Stimulated activated naive CD4-positive, alpha-beta T cell treated with Interleukin-2 at 50 U/mL for 16 hours (primary cell): ENCODE measurements at places on chromosomes 4 and X.

- DNase-seq = no peak
Measured at GRCh38 chr4:139963708-139964107, 190.3 kb downstream of the MAML3 start.

DNA sequence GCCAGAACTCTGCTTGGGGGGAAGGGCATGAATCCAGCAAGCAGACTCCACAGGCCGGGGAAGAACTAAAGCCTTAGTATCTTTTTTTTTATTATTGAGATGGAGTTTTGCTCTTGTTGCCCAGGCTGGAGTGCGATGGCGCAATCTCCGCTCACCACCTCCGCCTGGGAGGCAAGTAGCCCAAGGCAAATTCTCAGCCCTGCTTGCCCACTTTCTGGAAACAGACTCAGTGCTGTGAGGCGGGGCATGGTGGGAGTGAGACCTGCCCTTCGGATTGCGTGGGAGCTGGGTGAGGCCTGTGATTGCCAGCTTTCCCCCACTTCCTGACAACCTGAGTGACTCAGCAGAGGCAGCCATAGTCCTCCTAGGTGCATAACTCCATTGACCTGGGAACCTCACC, 348.8 kb downstream of the GASK1B start:
- DNase-seq = no peak

- no peak for DNase-seq
Measured at GRCh38 chrX:136692271-136692670, 44.3 kb downstream of the CD40LG start.

DNA sequence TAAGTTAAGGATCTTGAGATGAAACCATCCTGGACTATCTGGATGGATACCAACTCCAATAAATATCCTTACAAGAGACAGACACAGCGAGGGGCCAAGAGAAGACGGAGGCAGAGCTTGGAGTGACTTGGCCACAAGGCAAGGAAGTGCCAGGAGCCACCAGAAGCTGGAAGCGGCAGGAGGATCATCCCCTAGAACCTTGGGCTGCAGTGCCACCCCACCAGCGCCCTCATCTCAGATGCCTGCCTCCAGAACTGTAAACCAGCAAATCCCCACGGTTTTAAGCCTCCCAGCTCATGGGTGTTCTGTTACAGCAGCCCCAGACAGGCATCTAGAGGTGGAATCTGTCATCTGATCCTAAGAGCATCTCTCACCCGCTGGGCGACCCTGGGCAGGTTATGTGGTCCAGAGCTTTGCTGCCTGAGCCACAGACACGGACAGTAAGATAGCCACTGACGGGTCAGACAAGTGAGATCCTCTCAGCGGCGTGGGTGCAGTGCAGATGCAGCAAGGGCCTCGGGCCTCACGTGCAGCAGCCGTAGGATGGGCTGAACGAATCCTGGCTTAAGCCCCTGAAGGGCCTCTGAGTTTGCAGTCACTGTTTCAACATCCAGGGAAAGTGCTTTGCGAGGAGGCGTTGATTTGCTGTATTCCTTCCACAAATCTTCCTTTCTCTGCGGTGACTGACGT, 25.1 kb upstream of the MXD4 start:
- no peak for DNase-seq

DNA sequence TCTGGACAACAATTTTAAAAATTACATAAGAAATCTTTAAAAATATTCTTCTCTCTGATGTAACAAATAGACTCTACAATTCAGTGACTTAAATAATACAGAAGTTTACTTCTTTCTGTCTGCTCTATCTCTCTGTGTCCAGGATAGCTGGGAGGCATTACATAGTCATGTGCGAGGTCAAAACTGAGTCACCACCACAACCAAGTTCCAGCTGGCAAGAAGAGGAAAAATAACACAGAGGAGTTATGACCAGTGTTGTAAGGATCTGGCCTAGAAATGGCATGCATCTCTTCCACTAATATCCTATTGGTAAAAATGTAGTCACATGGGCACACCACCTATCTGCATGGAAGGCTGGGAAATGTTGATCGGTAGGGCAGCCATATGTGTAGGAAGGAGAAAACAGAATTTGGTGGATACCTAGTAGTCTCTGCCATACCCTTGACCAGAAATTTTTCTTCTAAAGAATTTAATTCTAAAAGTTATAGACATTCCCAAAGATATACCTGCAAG, 39.4 kb upstream of the WDFY3 start:
- DNase-seq = no peak

GRCh38 chrX:21408788-21409187, 34.6 kb downstream of the CNKSR2 start:
- no peak for DNase-seq

GRCh38 chr4:54096295-54096962, 3.5 kb upstream of the GSX2 start:
- no peak for DNase-seq

DNA sequence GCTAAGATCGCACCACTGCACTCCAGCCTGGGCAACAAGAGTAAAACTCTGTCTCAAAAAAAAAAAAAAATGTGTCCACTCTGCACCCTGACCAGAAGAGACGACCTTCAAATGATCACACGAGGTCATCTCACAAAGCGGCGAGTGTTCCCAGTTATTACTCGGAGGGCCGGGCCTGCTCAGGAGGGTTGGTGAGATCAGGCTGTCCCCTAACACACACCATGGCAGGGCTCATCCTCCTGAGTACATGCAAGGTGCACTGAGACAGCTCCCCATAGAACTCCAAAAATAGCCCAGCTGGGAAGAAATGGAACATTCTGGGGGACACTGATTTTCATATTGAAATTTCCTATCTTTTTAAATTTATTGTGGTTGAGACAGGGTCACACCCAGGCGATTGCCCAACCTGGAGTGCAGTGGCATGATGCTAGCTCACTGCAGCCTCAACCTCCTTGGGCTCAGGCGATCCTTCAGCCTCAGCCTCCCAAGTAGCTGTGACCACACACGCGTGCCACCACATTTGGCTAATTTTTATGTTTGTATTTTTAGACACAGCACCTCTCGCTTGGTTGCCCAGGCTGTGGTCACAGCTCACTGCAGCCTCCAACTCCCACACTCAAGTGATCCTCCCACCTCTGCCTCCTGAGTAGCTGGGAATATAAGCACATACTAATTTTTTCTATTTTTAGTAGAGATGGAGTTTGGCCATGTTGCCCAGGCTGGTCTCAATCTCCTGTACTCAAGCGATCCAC, 51.5 kb downstream of the DHRSX start:
- DNase-seq = no peak

DNA sequence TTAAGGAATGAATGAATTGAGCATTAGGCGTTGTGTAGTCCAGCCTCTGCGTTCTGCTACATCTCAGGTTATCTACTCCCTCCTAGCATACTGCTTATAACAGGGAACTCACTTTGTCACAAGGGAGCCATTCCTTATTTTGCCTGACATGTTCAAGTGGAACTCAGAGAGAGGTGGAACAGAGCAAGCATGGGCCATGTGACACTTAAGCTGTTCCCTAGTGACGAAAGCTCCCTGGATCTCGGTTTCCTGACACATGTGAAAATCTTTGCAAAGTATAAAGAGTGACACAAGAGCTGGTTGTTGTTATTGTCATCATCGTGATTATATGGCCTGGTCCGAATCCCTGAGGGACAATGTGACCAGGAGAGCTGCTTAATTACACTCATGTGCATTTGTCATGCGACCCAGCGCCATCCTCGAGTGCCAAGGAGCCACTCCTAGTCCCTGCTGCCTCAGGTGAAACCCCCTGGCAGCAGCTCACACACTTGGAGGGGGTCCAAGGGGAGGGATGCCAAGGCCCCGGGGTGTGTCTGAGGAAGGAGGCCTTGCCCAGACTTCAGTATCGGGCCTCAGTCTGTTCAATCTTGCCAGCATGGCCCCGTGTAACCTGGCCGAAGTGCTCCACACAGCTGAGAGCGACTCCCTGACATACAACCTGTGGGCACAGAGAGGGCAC, 98.5 kb upstream of the MAP3K15 start:
- no peak for DNase-seq

- DNase-seq = no peak
Measured at GRCh38 chr4:43456383-43456782, 563.9 kb downstream of the GRXCR1 start.

GRCh38 chr4:61273233-61273632, 73.1 kb downstream of the ADGRL3 start:
- DNase-seq = no peak

DNA sequence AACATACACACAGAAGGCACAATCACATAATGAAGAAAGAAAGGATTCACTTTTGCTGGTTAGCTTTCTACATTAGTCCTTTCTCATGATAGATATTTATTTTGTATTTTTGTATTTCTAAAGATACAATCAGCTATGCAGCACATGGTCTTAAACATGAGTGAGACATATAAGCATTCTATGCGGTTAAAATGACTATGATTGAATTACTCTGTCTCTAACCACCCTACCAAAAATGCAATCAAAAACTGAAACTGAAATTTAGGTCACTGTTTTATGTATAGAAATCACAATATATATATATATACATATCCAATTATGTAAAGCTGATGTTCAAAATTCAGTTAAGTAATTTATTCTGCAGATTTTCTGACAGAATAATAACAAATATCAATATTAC, 21.9 kb downstream of the CXXC4 start:
- DNase-seq = no peak

DNA sequence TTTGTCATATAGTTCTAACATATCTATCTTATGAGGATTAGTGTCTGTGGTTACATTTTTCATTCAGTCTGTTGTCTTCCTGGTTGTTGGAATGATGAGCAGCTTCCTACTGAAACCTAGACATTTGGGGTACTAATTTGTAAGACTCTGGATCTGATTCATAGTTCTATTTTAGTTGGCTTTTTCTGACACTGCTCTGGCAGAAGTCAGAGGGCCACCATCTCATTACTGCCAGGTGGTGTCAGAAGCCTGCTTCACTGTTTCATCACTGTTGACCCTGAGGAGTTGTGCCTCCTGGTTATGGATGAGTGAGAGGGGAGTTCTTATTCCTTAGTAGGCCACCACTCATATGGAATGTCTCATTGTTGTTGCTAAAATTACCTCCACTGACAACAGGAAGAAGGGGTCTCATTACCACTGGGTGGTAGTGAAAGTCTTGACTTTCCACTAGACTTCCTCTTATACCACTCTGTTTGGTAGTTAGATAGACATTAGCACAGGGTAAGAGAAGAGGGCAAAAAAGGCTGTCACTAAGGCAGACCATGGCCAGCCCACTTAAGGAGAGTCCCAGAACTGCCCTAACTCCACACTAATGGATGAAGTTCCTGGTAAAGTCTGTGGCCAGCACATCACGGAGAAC, 395.2 kb downstream of the SPOCK3 start:
- no peak for DNase-seq

DNA sequence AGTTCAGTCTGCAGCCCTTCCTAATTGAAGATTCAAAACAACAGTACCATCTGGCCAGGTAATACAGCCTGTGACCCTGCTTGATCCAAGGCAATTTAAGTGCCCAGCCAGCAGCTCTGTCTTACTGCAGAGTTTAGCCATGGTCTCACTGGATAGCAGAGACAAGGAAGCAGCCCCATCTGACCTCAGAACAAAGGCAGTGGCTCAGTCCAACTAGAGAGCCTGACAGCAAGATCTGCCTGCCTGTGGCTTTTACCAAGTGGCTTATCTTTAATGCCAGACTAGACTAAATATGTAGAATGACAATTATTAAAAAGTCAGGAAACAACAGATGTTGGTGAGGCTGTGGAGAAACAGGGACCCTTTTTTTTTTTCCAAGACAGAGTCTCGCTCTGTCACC, 293.4 kb downstream of the DTHD1 start:
- DNase-seq = no peak

- DNase-seq = no peak
Measured at GRCh38 chr4:5921101-5921980, 28.5 kb upstream of the CRMP1 start.

GRCh38 chr4:66688674-66689073, 856.6 kb downstream of the CENPC start:
- no peak for DNase-seq

DNA sequence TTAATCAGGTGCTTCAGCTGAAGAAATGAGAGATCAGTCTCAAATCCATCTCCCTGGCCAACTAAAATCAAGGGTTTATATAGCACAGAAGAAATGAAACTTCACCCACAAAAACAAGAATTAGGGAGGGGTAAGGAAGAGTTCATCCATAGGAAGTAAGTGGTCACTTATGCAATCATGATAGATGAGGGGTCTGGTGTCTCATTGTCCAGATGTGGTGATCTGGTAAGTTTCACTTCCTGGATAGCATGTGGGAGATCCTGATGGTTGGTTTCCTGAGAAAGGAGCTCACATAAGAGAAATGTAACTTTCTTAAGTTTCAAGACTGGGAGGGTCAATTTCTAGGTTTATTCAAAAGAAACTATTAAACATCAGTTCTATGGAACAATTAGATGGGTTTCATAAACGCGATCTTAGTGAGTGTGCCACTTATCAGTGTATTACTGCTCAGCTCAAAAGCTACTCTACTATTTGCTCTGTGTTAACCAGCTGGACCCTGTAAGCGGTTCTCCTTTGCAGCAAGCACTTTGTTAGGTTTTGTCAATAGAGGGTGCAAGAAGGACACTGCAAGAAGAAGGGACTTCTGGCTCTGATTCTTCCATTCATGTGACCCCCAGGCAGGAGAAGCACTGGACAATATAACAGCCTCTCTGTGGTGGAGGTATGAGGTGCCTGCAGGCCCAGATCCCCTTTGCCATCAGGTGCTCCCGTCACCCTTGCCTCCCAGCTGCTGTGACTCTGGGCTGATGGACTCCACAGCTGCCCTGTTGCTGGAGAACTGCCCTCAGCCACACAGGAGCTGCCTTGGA, 35.4 kb upstream of the HPSE start:
- no peak for DNase-seq

GRCh38 chr4:76060506-76060905, 14.0 kb upstream of the ART3 start:
- DNase-seq = no peak

- no peak for DNase-seq
Measured at GRCh38 chrX:2498781-2499302, 1.9 kb downstream of the DHRSX start.

DNA sequence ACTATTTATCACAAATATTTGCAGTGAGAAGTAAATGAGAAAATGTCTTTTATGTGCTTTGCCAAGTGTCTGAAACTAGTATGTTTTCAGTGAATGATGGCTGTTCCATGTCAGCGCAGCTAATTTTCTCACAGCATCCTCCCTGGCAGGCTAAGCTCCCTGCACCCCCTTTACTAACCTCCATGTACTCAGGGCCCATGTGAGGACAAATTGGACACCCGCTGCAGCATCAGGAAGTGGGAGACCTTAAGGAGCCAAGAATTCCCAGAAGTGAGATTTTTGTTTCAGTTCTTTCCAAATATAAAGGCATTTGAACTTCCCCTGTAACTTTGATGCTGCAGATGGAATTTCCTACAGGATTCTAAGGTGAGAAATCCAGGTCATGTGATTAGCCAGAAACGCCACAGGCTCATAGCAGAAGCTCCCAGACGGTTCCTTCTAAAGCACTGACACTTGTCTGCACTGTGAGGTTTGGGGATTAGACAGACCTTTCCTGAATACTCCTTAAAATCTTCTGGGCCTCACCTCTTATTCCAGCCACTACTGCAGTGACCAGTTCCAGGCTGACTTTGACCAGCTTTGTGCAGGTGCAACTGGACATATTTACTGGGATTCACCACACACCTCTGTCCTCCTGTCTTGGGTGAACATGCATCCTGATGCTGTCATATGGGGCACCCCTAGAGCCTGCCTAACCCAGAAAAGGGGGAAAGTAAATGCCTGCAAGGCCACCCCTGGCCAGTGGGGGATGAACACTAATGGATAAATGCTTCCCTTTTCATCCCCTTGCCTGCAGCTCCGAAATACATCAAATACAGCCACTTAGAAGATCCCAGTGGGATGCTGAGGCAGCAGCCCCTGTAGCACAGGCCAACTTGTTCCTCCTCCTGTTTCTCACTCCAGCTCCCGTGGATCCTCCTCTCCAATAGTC, 45.9 kb downstream of the LGI2 start:
- no peak for DNase-seq

- no peak for DNase-seq
Measured at GRCh38 chrX:96707804-96708203, 23.2 kb downstream of the DIAPH2 start.
